ENCODE measurements at places on chromosomes 2 and 18.

GRCh38 chr2:177291701-177292100 lies 27.2 kb upstream of the NFE2L2 start:
- no peaks in the 10 kb centered on the region for H3K4me1 ChIP-seq
- no peak for DNase-seq
- no peak overlapping the region for H3K4me3 ChIP-seq
- no peak overlapping the region for H3K27ac ChIP-seq

- H3K4me3 ChIP-seq = no peak overlapping the region
- H3K27me3 ChIP-seq = no peaks in the 10 kb centered on the region
- H3K27ac ChIP-seq = no peak overlapping the region
- no peak for DNase-seq
- H3K4me1 ChIP-seq = peaks cover 4% of the 10 kb centered on the region
- no peaks in the 10 kb centered on the region for H3K36me3 ChIP-seq
These were observed 1152.8 kb upstream of the CELF4 start for GRCh38 chr18:38718365-38718901.

- no peaks in the 10 kb centered on the region for H3K4me1 ChIP-seq
- no peak overlapping the region for H3K27ac ChIP-seq
- no peak for DNase-seq
- H3K36me3 ChIP-seq = no peaks in the 10 kb centered on the region
- no peak overlapping the region for H3K4me3 ChIP-seq
- no peaks in the 10 kb centered on the region for H3K27me3 ChIP-seq
These were observed 153.5 kb downstream of the MYCN start for GRCh38 chr2:16093639-16094529.

- H3K27ac ChIP-seq = no peak overlapping the region
- H3K4me1 ChIP-seq = no peaks in the 10 kb centered on the region
- no peak overlapping the region for H3K4me3 ChIP-seq
- no peak for DNase-seq
- H3K36me3 ChIP-seq = no peaks in the 10 kb centered on the region
These were observed 169.4 kb downstream of the EIPR1 start for GRCh38 chr2:3208179-3208578.

- H3K4me3 ChIP-seq = no peak overlapping the region
- no peaks in the 10 kb centered on the region for H3K36me3 ChIP-seq
- peaks cover 16% of the 10 kb centered on the region for H3K4me1 ChIP-seq
- no peaks in the 10 kb centered on the region for H3K27me3 ChIP-seq
These were observed 28.0 kb downstream of the LHCGR start for GRCh38 chr2:48727560-48727959.

Measured in GM23338 (cell line).